Skin of body (tissue), 3 donors: ENCODE measurements at places on chromosomes 12 and 14. TPM values are rescaled to one million over a fixed set of nuclear protein-coding genes. Genes with fewer than 3 reads are reported as not detected.

Gene POTEM
- not detected for total RNA-seq

Gene SLC25A47
- not detected for total RNA-seq

DNA sequence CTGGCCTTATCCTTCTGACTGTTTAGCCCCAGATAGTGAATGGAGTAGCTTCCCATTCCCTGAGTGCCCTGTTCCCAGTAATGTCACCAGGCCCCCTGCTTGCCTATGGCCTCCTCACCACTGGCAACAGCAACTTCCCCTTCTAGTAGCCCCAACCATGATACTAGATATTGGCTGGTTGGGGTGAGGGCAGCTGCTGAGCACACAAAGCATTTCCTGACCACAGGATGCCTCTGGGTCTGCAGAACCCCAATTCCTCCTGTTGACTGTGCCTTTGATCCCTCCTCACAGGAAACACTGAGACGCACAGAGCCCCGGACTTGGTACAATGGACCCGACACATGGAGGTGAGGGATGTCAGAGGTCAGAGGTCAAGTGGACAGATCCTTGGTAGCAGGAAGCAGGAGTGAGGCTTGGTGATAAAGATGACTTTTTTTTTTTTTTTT is 597 bp downstream of the SOAT2 start:
- DNase-seq = no peak

DNA sequence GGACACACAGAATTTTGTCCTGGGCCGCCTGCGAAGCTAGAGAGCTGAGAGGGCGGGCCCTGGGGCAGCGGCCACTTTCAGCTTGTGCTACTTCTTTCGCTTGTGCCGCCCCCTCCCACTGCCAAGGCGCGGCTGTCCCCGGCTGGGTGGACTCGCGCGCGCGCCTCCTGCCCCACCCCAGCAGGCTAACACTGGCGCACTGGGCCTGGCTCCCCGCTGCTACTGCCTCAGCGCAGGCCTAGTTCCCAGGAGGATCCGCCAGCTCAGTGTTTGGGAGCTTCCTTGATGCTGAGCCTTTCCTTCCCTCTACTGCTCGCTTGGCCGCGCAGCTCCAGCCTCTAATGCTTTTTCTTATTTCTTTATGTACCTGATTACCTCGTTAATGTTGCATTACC is 27.4 kb upstream of the METAP2 start:
- DNase-seq = no peak

DNA sequence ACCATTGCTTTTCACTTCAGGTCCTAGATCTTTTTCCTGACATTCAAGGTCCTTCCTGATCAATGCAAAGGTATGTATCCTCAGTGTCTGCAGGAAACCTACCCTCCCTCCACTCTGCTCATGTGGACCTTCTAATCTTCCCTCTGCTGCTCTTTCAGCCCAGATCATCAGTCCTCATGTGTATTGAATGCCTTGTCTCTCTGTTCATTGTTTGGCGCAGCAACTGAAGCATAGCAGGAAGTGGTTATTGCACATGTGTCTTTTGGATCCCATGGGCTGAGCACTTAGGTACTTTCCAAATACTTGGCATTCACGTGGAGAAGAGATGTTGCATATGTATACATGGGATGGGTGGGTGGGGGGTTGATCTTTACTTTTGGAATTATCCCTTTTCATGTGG is 4.3 kb upstream of the NIN start:
- DNase-seq = peak; percentile 18

Gene RNASE2
- total RNA-seq = 6.1 TPM

- no peak for DNase-seq
Observed at GRCh38 chr12:20282401-20282800, 85.9 kb upstream of the PDE3A start.

- DNase-seq = no peak
Observed at GRCh38 chr12:89657066-89657465, 51.6 kb downstream of the ATP2B1 start.

- peak; percentile 60 for DNase-seq
Observed at GRCh38 chr14:84225268-84225667, 1304.7 kb upstream of the FLRT2 start.

Gene RNASE3
- 2.7 TPM for total RNA-seq

Gene NTN4
- total RNA-seq = 9.4 TPM

Gene MYG1
- total RNA-seq = 19.8 TPM

DNA sequence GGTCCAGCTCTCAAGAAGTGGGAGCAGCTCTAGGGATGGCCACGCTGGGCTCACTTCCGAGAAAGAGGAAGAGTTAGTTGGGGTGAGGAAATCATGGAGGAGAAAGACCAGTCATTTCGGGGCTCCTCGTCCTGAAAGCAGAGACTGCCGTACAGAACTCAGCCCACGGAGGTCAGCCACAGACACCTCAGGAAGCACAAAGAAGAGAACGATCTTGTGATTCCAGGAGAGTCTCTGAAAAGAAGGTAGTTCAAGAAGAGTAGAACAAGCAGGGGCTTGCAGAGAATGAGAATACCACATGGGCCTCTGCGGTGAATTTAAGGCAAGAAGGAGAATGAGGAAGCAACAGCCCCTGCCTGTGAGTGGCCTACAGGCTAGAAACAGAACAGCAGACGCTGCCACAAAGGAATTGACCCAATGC is 311.9 kb downstream of the CACNA1C start:
- no peak for DNase-seq

- DNase-seq = no peak
Observed at GRCh38 chr12:52394836-52395405, 9.5 kb upstream of the KRT84 start.

GRCh38 chr12:107522692-107523477 is 162.7 kb upstream of the PWP1 start:
- no peak for DNase-seq

DNA sequence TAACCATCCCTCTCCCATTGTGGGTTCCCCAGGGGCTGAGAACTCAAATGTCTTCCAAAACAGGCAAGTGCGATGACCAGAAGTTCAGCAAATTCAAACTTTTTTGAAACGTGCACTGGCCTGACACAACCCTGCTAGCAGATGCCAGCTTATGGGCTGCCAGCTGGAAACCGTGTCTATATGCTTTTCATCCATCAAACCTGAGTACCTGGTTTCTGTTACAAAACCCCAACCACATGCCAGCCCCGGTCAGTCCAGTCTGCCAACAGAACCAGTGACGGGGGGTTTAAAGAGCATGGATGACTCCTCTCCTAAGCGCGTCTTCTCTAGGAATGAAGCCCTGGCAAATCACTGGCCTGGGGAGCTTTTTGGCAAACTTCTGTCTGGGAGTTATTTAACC is 189.7 kb downstream of the TTC7B start:
- DNase-seq = no peak

DNA sequence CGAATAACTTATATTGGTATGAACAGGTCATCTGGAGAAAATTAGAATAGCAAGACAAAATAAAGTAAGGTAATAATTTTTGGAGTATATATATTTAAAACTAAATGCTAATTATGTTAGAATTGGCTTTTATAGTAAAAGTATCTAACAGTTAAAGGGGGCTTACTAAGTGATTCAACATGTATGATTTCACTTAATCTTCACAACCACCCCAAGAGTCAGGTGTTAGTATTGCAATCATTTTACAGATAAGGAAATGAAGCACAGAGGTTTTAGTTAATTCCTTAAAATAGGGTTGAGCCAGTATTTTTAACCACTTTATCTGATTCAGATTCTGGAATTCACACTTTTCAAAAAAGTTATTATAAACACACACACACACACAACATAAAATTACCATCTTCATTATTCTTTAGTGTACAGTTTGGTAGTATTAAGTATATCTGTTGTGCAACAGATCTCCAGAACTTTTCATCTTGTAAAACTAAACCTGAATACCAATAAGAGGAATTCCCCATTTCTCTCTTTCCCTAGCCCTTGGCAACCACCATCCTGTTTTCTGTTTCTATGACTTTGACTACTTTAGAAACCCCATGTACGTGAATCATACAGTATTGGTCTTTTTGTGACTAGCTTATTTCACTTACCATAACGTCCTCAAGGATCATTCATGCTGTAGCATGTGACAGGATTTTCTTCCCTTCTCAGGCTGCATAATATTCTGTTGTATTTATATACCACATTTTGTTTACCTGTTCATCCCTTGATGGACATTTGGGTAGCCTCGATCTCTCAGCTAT is 12.5 kb downstream of the A2M start:
- DNase-seq = no peak

Gene KDM2B
- 26.1 TPM for total RNA-seq

Gene ZNF891
- 2.8 TPM for total RNA-seq

GRCh38 chr12:123078120-123078465 is 72.8 kb downstream of the PITPNM2 start:
- no peak for DNase-seq

- DNase-seq = no peak
Observed at GRCh38 chr14:64987438-64987767, 708 bp downstream of the FNTB start.

DNA sequence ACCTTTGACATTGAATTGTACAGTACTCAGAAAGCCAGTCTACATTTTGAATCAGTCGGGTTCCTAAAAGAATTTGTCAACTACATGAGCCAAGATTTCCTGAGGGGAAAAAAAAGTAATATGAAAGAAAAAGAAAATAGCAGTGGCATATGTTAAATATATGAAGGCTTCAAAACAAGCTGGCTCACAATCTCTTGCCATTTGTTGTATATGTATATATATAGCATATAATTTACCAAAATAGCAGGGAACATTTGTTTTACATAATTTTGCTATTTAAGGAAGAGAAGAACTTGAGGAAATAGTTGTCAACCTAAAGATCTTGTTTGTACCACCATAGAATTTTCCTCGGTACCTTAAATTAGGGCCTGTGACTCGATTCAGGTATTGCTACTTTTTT is 16.9 kb downstream of the SVOP start:
- DNase-seq = no peak

Gene M6PR
- 95.6 TPM for total RNA-seq

- DNase-seq = no peak
Observed at GRCh38 chr12:1044696-1045095, 53.7 kb downstream of the ERC1 start.

DNA sequence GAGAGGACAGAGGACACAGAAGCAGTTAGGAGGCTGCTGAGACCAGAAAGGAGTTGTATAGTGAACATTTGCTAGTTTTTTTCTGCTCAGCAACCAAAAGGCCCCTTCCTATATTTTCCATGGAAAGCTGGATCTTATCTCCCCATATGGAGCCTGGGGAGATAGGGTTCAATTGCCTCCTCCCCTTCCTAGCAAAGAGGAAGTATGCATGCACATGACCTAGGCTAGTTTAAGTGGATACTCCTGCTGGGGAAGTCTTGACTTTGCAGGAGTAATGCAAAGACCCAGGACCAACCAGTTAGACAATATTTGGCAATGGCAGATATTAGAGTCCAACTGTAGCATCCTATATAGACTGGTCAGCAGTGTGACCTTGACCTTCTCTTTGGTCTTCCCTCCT is 15.1 kb downstream of the CHD8 start:
- DNase-seq = no peak

GRCh38 chr12:8446642-8447547 is 8.9 kb upstream of the CLEC6A start:
- no peak for DNase-seq

GRCh38 chr12:54937376-54937775 is 47.2 kb downstream of the TESPA1 start:
- no peak for DNase-seq

GRCh38 chr12:63129927-63130326 is 21.1 kb downstream of the AVPR1A start:
- DNase-seq = no peak

GRCh38 chr12:94062796-94063635 is 85.4 kb upstream of the PLXNC1 start:
- DNase-seq = no peak

DNA sequence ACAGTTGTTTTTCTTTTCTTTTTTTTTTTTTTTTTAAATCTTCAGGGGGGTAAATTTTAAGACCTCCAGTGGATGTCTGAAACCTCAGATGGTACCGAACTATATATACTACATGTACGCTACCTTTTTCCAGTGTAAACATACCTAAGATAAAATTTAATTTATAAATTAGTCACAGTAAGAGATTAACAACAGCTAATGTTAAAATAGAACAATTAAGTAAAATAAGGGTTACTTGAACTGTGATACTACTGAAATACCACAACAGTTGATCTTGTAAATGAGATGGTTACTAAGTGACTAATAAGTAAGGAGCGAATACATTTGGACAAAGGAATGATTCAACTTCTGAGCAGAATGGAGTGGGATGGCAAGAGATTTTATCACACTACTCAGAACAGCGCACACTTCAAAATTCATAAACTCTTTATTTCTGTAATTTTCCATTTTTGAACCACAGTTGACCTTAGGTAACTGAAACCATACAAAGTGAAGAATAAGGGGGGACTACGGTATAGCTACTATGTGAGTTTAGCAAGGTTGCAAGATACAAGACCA is 80.5 kb upstream of the PCED1B start:
- no peak for DNase-seq

GRCh38 chr12:106975993-106976658 is 10.8 kb downstream of the MTERF2 start:
- DNase-seq = peak; percentile 70

GRCh38 chr12:12460935-12461922 is 101.4 kb downstream of the DUSP16 start:
- no peak for DNase-seq

Gene CCDC175
- total RNA-seq = not detected

DNA sequence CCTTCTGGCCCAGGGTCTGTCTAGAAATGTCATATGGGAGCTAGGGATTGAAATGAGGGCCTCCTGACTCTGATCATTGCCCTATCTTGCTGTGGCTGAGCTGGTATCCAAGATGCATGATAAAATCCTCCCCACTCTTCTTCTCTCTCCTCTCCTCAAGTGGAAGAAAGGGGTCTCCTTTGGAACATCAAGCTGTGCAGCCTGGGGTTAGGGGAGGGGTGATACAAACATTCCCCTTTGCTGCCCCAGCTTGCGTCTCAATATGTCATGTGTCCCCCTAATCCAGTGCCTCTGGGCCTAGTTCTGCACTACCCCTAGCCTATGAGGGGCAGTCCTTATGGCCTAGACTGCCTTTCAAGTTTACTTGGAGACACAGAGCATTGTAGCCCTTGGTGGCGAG is 8.5 kb downstream of the RDH16 start:
- DNase-seq = no peak

DNA sequence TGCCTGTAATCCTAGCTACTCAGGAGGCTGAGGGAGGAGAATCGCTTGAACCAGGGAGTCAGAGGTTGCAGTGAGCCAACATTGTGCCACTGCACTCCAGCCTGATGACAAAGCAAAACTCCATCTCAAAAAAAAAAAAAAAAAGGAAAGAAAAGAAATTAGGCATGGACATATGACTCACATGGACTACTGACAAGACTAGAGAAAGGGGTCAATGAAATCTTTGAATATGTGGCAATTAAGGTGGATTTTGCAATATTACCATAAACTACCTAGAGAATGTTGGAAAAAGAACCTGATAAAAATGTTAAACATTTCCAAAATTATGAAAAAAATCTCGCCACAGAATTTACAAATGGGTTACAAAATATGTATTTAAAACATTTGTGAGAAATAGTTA is 873.6 kb downstream of the C12orf50 start:
- no peak for DNase-seq

- no peak for DNase-seq
Observed at GRCh38 chr12:87861791-87862190, 167.4 kb downstream of the C12orf50 start.

Gene NUAK1
- 24.5 TPM for total RNA-seq
